ENCODE measurements at places on chromosomes 1 and 21. TPM values are rescaled to one million over a fixed set of nuclear protein-coding genes. Genes with fewer than 3 reads are reported as not detected.

ERG gene
- total RNA-seq = 27.2 TPM

MX1 gene
- 15.4 TPM for total RNA-seq

DNA sequence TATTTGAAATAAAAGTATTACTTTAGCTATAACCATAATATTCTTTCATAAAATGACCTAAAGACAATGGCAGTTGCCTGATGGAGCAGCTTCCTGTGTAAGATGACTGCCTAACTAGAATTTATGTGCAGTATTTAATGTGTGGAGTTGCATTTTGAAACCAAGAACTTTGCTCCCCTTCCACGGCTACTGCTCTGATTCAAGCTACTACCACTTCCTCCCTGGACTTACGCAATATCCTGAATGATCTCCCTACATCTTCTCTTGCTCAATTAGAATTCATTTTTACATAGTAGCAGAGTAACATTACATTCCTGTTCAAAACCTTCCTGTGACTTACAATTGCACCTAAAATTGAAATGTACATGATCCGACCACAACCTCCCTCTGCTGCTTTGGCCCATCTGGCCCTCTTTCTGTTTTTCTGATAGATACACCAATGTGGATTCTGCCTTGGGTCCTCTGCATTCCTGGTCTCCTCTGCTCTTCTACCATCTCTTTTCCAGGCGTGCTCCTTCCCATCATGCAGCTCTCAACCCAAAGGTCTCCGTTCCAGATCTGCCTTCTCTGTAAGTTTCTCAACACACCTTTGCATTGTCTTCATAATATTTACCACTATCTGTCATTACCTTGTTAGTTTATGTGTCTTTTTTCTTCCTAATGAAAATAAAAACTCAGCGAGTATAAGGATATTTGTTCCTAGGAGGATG, 47.4 kb upstream of the USP25 start:
- no peak for DNase-seq

DNA sequence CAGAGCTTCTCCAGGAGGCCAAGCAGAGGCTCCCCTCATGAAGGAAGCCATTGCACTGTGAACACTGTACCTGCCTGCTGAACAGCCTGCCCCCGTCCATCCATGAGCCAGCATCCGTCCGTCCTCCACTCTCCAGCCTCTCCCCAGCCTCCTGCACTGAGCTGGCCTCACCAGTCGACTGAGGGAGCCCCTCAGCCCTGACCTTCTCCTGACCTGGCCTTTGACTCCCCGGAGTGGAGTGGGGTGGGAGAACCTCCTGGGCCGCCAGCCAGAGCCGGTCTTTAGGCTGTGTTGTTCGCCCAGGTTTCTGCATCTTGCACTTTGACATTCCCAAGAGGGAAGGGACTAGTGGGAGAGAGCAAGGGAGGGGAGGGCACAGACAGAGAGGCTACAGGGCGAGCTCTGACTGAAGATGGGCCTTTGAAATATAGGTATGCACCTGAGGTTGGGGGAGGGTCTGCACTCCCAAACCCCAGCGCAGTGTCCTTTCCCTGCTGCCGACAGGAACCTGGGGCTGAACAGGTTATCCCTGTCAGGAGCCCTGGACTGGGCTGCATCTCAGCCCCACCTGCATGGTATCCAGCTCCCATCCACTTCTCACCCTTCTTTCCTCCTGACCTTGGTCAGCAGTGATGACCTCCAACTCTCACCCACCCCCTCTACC, 19.1 kb downstream of the CSF1 start:
- no peak for DNase-seq

GRCh38 chr1:238811211-238811879, 575.0 kb upstream of the CHRM3 start:
- no peak for DNase-seq

DNA sequence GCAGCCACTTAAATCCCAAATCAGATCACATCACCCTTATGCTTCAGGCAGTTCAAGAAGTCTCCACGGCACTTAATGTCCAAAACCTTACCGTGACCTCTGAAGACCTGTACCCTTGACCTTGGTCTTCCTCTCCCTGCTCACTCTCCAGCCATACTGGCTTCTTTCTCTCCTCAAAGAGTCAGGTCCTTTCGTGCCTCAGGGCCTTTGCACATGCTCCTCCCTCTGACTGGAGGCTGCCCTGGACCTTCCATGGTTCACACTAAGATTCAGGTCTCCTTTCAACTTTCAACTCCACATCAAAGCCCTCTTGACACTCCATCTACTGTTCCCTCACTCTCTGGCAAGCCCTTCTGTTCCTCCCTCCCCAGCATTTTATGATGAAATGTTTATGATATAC, 289.9 kb upstream of the VAMP3 start:
- DNase-seq = no peak

All from left cardiac atrium (tissue), 4 donors.